Stimulated activated CD8-positive, alpha-beta memory T cell treated with anti-CD3 and anti-CD28 coated beads, Interleukin-15, amount 100 ng/mL, for 1 hour (primary cell): ENCODE measurements at places on chromosomes 7 and 10.

DNA sequence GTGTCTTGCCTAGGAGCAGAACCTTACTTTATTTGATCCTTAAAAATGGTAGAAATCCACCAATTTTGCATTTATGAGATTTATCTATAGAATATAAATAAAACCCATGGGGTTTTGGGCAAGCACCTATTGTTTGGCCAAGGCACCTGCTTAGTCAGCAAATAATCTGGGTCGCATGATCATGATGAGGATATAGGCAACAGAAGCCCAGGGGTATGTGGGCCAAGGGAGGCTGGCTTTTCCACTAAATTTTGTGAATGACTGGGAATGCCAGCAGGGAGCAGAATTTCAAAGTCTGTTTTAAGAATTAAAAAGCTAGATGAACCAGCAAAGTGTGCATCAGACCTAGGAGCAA lies 17.3 kb downstream of the SCRN1 start:
- no peak for DNase-seq

- DNase-seq, result no peak
Measured at GRCh38 chr10:78405736-78406135, 372.1 kb downstream of the RPS24 start.

GRCh38 chr7:131203291-131203976 lies 124.2 kb upstream of the MKLN1 start:
- DNase-seq, result no peak

GRCh38 chr10:28628184-28628893 lies 49.0 kb upstream of the BAMBI start:
- DNase-seq, result peak; percentile 29

GRCh38 chr7:24042028-24042427 lies 242.0 kb upstream of the NPY start:
- DNase-seq, result no peak

GRCh38 chr7:80467069-80467468 lies 44.8 kb downstream of the GNAT3 start:
- DNase-seq, result no peak

- no peak for DNase-seq
Measured at GRCh38 chr7:79298145-79298760, 155.2 kb downstream of the MAGI2 start.

- DNase-seq, result no peak
Measured at GRCh38 chr10:110629680-110630191, 14.4 kb upstream of the RBM20 start.

GRCh38 chr10:33031171-33031570 lies 73.1 kb upstream of the ITGB1 start:
- DNase-seq, result no peak

- DNase-seq, result no peak
Measured at GRCh38 chr7:81956520-81956919, 186.7 kb upstream of the HGF start.

DNA sequence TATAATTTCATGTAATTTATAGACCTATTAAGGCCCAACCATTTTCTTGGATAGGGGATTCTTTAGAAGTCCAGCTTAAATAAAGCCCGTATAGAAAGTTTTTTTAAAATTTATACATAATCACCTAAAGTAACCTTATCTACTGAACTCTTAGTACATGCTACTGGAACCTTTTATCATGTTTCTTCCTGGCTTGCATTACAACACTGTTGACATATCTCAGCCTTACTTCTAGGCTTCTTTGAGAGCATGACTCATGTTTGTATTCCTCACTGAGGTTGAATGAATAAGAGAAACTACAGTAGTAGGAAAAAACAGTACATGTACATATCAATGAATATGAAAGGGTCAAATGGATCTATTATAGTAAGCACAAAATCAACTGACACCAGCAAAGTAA lies 8.2 kb upstream of the MAGI2 start:
- DNase-seq, result no peak

DNA sequence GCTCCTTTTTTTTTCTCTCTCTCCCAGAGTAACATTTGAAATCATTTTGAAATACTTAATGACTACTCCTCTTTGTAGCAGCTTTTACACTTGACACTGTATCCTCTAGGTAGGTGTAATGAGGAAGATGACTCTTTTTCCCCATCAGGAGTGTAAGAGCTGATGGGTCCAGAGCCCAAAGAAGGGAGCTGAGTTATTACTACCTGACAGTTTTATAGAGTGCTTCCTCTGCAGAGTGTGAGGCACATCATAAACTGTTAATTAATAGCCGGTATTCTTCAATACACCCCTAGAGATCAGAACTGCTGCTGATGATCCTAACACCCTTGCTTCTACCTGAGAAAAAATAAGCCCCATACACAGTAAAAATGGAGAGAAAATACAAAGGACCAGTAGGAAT lies 279.8 kb upstream of the SEMA3A start:
- DNase-seq, result no peak

- DNase-seq, result no peak
Measured at GRCh38 chr7:125218076-125218475, 288.5 kb upstream of the POT1 start.

DNA sequence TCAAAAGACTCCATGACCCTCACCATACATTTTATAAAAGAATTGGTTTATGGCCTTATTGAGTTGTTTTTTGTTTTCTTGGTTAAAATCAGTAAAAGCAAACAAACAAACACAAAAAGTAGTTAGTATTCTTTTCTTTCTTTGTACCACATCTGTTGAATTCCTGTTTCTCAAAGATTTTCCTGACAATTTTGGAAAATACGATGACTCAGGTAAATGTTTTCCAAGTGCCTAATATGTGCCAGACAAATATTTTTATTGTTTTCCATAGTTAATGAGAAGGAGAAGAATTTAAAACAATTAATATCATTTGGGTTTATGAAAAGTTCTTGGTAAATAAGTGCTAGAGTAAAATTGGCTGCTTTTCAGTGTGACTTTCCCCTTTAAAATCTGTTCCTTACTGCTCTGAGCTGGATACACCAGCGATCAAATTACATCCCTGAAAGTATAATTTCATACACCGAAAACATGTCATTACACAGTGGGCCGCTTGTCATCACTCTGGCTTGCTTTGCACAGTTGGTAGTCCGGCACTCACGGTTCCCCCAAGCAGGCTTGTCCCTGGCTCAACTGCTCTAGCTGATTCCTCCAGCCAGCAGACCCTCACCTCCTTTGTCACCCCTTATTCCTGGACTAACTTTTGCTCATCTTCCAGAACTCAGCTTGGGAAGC lies 80.5 kb downstream of the TBXAS1 start:
- DNase-seq, result no peak

- DNase-seq, result no peak
Measured at GRCh38 chr10:118062798-118063238, 16.1 kb upstream of the RAB11FIP2 start.

GRCh38 chr7:18450019-18450418 lies 45.5 kb upstream of the HDAC9 start:
- DNase-seq, result no peak

DNA sequence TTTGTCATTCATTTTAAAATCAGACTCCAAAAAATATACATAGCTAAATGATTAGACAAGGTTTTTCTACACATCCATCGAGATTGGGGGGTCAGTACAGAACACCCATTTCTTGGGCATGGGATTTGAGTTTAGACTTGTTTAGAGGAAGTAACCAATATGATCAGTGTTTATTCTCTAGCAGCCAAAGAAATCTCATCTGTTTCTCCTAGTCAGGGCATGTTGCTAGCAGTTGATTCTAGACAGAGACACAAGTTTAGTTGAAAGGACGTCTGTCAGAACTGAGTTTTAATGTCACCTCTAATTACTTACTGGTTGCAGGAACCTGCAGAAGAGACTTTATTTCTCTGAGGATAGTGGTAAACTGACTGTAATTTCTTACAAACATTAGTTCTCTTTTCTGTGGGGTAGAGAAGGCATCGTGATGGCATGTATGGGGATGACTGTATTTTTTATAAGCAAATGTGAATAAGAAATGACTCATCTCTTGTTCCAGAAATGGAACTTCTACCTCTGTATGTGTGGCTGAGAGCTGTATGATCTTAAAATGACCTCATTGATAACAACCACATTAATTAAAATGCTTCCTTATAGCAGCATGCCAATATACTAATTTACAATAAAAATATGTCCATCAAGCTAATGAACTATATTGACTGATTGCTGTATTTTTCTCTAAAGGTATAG lies 30.6 kb upstream of the RHOBTB1 start:
- no peak for DNase-seq

DNA sequence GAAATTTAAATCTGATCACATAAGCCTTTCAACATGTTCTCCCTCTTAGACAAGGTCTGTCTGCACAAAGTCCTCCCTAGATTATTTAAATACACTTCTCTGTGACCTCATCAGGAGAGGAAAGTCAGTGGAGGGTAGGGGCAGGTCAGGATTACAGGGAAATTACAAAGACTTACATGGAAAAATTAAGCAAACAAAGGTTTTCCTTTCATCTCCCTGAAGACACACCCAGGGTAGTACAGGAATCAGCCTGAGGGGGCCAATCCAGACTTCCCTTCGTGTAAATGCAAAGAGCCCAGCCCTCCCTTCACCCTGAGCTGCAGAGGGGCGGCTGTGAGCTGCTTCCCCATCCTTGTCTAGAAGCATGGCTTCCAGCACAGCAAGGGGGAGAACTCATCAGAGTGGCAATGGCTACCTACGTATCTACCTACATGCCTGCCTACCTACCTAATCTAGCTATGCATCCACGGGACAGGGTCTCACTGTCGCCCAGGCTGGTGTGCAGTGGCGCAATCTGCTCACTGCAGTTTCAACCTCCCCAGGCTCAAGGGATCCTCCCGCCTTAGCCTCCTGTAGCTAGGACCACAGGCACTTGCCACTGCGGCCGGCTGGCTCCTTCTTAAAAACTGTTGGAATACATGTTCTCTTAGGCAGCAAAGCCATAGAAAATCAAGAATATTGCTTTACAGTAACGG lies 33.2 kb downstream of the PITRM1 start:
- no peak for DNase-seq

DNA sequence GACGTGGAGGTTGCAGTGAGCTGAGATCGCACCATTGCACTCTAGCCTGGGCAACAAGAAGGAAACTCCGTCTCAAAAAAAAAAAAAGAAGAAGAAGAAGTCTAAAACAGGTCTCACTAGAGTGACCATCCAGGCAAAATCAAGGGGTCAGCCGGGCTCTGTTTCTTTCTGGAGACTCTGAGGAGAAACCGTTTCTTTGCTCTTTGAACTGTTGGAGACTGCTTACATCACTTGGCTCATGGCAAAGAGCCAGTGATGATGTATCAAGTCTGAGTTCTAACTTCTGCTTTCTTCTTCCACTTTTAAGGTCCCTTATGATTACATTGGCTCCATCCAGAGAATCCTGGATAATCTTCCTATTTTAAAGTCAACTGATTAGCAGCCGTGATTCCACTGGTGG lies 306.8 kb downstream of the WDR11 start:
- no peak for DNase-seq

DNA sequence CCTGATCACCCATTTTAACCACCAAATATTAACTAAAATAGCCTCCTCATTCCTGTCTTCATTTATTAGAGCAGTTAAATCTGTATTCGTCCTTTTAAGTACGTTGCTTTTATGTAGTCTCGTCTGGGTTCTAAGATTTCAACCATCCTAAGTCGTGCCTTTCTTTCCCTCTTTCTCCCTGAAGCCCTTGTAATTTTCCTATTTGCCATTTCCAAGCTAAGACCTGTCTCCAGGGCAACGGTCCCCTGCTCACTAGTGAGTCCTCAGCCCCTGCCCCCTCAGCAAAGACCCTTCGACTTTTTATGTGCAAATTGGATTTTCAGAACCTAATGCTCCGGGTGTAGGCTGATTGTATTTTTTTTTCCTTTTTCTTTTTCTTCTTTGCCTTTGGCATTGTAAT lies 16.1 kb upstream of the MEST start:
- no peak for DNase-seq

DNA sequence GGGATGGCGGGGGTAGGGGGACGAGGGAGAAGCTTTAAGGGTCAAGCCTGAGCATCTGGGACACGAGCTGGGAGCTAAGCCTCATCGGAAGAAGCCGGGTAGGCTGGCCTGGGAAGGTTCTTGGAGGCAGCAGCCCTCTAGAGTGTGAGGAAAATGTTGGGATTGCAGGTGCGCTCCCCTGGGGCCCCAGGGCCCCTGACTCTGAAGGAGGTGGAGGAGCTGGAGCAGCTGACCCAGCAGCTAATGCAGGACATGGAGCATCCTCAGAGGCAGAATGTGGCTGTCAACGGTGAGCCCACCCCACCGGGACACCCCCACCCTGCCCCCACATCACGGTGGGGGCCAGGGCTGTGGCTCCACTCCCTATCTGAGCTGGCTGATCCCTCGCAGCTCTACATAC lies 6.9 kb downstream of the ZYX start:
- DNase-seq, result no peak

DNA sequence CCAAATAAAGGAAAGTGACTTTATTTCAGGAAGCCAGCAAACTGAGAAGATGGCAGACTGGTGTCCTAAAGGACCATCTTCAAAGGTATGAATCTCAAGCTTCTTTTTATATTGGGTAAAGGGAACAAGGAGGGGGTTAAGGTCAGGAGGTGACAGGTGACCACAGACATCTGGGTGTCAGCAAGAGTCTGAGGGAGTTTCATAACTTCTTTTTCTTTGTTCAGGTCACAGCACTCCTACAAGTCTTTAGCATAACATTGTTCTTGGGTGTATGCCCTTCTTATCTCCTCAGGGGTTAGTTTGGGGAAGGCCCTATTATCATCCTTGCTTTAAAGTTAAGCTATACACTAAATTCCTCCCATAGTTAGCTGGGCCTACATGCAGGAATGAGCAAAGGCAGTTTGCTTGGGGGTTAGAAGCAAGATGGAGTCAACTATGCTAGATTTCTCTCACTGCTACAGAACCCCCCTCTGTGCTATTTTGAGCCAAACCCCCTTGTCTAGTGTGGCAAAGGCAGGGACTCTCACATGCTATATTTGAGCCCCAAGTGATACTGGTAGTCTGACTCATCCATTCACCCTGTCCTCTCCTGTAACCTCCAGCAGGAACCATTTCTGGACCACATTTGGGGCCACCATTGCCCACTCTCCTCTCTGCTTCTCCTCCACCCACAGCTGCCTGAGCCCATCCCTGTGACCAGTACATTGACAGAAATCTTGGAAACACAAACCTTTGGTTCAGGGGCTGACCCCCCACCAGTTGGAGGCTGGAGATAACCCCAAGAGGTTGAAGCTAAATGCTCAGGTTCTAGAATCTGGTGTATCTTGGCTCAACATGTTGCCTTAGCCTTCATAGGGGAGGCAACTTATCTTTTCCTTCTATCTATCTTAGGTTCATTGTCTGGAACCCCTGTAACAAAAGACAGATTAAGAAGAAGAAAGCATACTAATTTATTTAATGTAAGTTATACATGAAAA lies 55.5 kb upstream of the LRGUK start:
- DNase-seq, result no peak

DNA sequence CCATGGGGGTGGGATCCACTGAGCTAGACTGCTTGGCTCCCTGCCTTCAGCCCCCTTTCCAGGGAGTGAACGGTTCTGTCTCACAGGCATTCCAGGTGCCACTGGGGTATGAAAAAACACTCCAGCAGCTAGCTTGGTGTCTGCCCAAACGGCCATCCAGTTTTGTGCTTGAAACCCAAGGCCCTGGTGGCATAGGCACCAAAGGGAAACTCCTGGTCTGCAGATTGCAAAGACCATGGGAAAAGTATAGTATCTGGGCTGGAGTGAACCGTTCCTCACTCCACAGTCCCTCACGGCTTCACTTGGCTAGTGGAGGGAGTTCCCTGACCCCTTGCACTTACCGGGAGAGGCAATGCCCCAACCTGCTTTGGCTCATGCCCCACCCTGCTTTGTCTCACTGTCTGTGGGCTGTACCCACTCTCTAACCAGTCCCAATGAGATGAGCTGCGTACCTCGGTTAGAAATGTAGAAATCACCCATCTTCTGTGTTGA lies 62.7 kb downstream of the PPP1R9A start:
- no peak for DNase-seq
